ENCODE measurements at places on chromosomes 3 and 15.

- DNase-seq = no peak
Observed at GRCh38 chr3:161320837-161321236, 50.5 kb downstream of the SPTSSB start.

- DNase-seq = peak; percentile 99
Observed at GRCh38 chr15:39720621-39721611, 61.7 kb downstream of the FSIP1 start.

DNA sequence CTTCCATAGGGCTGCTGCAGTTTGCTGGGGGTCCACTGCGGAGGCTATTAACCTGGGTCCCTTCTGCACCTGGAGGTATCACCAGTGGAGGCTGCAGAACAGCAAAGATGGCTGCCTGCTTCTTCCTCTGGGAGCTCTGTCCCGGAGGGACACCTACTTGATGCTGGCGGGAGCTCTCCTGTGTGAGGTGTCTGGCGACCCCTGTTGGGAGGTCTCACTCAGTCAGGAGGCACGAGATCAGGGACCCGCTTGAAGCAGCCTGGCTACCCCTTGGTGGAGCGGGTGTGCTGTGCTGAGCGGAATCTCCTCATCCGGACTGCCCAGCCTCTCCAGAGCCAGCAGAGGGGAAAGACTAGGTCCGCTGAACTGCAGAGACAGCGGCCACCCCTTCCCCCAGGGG, 56.0 kb upstream of the CTXND1 start:
- DNase-seq = no peak

DNA sequence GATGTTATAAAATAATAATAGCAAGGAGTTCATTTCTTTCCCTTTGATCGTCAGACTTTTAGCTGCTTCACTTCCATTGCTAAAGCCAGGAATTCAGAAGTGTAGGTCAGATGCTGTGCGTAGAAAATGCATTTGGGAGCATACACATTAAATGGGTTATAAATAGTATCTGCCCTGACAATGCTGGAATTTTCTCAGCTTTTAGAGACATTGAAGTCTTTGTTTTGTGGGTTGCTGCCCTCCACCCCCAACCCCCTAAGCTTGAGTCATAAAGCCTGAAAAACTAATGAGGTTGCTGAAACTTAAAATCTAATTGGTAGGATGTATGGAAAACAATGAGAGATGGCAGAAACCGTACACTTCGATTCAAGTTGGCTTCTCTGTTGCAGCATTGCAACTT, 81.9 kb downstream of the MITF start:
- DNase-seq = no peak

- no peak for DNase-seq
Observed at GRCh38 chr15:99618941-99619411, 53.2 kb downstream of the MEF2A start.
